ENCODE measurements at places on chromosomes 7 and 10. TPM values are rescaled to one million over a fixed set of nuclear protein-coding genes. Genes with fewer than 3 reads are reported as not detected.

Gene AUTS2
- 41.3 TPM for total RNA-seq

DNA sequence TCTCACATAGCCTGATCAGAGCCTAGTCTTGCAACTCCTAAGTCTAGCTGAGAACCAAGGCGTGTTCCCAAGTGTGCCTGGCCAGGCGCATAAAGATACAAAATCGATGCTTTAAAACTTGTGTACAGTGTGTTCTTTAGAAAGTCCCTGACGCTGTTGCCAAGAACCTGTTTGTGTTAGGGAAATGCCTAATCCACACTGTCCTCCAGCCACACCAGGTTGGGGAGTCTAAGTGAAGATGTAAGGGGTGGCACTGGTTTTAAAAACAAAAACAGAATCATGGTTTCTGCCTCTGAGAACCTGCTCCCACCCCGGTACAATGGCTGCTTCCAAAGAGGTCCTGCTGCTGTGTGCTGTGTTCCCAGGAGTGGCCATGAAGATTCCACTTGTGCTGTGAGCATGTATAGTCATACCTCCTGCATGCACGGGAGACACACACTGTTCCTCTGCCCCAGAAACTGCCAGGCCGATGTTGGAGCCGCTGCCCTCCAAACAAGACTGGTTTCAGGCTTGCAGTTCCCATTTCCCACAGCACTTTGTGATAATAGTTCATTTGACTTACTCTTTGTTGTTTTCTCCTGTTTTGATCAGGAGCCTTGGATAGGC is 88.5 kb downstream of the CCNY start:
- peak; percentile 24 for DNase-seq

GRCh38 chr7:94003446-94004023 is 620 bp downstream of the BET1 start:
- DNase-seq = no peak

DNA sequence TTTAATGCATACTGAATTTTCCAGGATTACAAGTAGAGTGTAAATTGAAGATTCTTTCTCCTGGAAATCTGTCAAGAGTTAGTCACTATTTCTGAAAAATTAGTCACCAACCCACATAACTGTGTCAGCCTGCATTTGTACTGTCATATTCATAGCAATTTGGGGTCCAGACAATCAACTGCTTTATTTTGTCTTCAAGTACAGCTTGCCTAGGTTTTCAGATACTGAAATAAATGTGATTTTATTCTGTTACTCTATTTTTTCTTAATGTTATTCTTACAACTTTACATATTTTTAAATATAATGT is 55.1 kb downstream of the CUBN start:
- DNase-seq = no peak

DNA sequence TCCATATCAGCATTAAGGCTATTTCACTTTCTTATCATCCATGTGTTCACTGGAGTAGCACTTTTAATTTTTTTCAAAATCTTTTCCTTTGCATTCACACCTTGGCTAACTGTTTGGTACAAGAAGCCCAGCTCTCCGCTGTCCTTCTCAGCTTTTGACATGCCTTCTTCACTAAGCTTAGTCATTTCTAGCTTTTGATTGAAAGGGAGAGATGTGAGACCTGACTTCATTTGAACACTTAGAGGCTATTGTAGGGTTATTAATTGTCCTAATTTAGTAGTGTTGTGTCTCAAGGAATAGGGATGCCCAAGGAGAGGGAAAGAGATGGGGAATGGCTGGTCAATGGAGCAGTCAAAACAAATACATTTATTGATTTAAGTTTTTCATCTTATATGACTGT is 350.0 kb downstream of the CXCL12 start:
- no peak for DNase-seq
